Aortic smooth muscle cell (primary cell): ENCODE measurements at places on chromosomes 3 and 15. TPM values are rescaled to one million over a fixed set of nuclear protein-coding genes. Genes with fewer than 3 reads are reported as not detected.

ANKRD34C gene
- not detected in 2 replicates for total RNA-seq

SELENOK gene
- 24.5 and 32.2 TPM in 2 replicates for total RNA-seq

JAGN1 gene
- 13.4 and 17.4 TPM in 2 replicates for total RNA-seq

ENTPD3 gene
- 0.26 and 0.31 TPM in 2 replicates for total RNA-seq

DPPA2 gene
- not detected in 2 replicates for total RNA-seq

ERICH6 gene
- 0.06 and 0.13 TPM in 2 replicates for total RNA-seq

VILL gene
- total RNA-seq = 5.8 and 6.7 TPM in 2 replicates

ZMYND10 gene
- total RNA-seq = 1.9 and 2.8 TPM in 2 replicates

SKOR1 gene
- under 0.01 and 0.19 TPM in 2 replicates for total RNA-seq

NANOGP8 gene
- total RNA-seq = not detected in 2 replicates

AMOTL2 gene
- total RNA-seq = 49.1 and 69.0 TPM in 2 replicates

FRMD5 gene
- 12.2 and 14.2 TPM in 2 replicates for total RNA-seq

TSC22D2 gene
- total RNA-seq = 5.7 and 10.2 TPM in 2 replicates

GAP43 gene
- total RNA-seq = 5.9 and 9.9 TPM in 2 replicates

MCTP2 gene
- total RNA-seq = 0.50 and 1.2 TPM in 2 replicates

OTOL1 gene
- total RNA-seq = not detected in 2 replicates

TRAT1 gene
- total RNA-seq = not detected in 2 replicates

GPR15 gene
- not detected in 2 replicates for total RNA-seq

ZSCAN29 gene
- total RNA-seq = 16.1 and 17.3 TPM in 2 replicates

IQCF5 gene
- not detected in 2 replicates for total RNA-seq

TMEM45A gene
- total RNA-seq = 27.1 and 33.6 TPM in 2 replicates

KLHL6 gene
- 0.19 and 0.26 TPM in 2 replicates for total RNA-seq

HMG20A gene
- total RNA-seq = 19.9 and 24.6 TPM in 2 replicates

ABTB1 gene
- 10.0 and 16.6 TPM in 2 replicates for total RNA-seq

NUDT16 gene
- total RNA-seq = 13.7 and 14.3 TPM in 2 replicates

GSK3B gene
- 40.2 and 49.2 TPM in 2 replicates for total RNA-seq

GLCE gene
- total RNA-seq = 18.9 and 39.5 TPM in 2 replicates

AHSG gene
- total RNA-seq = not detected in 2 replicates

SKIC8 gene
- total RNA-seq = 83.4 and 96.8 TPM in 2 replicates

CLDN16 gene
- not detected in 2 replicates for total RNA-seq

ADGRG7 gene
- total RNA-seq = 52.7 TPM in 1 of 2 replicates, not detected in the other

GP5 gene
- 0.26 and 0.44 TPM in 2 replicates for total RNA-seq

GOLGA6L7 gene
- total RNA-seq = not detected in 2 replicates

ACSBG1 gene
- total RNA-seq = not detected in 2 replicates

IGSF11 gene
- total RNA-seq = under 0.01 TPM in 1 of 2 replicates, not detected in the other

DAZL gene
- total RNA-seq = not detected in 2 replicates

ZNF619 gene
- total RNA-seq = 5.3 and 5.7 TPM in 2 replicates

LTF gene
- total RNA-seq = not detected in 2 replicates

FBXO22 gene
- 40.4 and 43.8 TPM in 2 replicates for total RNA-seq

TFRC gene
- 85.3 and 162 TPM in 2 replicates for total RNA-seq

STAC gene
- total RNA-seq = 16.6 and 20.1 TPM in 2 replicates

ONECUT1 gene
- total RNA-seq = not detected in 2 replicates

THAP10 gene
- total RNA-seq = 2.0 and 2.1 TPM in 2 replicates

SLC38A3 gene
- total RNA-seq = not detected in 2 replicates

GPR156 gene
- 0.31 and 0.40 TPM in 2 replicates for total RNA-seq

CDHR4 gene
- 0.06 TPM in 1 of 2 replicates, not detected in the other for total RNA-seq

TIMP4 gene
- 0.92 and 1.6 TPM in 2 replicates for total RNA-seq

GUCA1C gene
- total RNA-seq = not detected in 2 replicates

EHD4 gene
- 19.4 and 25.2 TPM in 2 replicates for total RNA-seq

TJP1 gene
- 44.9 and 57.4 TPM in 2 replicates for total RNA-seq

PAQR9 gene
- 0.25 and 0.40 TPM in 2 replicates for total RNA-seq

TNFAIP8L3 gene
- total RNA-seq = 4.1 and 7.5 TPM in 2 replicates

WDR93 gene
- under 0.01 and 0.06 TPM in 2 replicates for total RNA-seq

SLC12A1 gene
- not detected in 2 replicates for total RNA-seq

NLGN1 gene
- total RNA-seq = 2.6 and 2.8 TPM in 2 replicates

ARGFX gene
- not detected in 2 replicates for total RNA-seq

KBTBD12 gene
- total RNA-seq = 0.12 TPM in 1 of 2 replicates, not detected in the other
